ENCODE measurements at places on chromosomes 16 and 17.

DNA sequence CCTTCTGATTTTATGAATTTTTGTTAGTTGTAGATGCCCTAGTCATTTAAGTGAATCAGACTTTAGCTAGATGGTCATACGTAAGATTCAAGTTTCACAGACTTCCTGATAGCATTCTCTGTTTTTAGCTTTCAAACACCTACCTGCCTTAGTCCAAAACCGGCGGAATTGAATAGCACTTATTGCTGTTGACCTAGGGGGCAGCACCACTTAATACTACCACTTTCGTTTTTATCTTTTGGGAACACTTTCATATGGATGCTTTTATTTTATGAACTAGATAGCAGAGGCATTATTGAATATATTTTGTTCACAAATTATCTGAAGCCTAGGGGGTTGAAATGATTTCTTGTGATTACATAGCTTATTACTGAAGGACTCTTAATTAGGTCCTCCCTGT, 31.5 kb downstream of the TADA2A start:
- ATAC-seq, result no peak

DNA sequence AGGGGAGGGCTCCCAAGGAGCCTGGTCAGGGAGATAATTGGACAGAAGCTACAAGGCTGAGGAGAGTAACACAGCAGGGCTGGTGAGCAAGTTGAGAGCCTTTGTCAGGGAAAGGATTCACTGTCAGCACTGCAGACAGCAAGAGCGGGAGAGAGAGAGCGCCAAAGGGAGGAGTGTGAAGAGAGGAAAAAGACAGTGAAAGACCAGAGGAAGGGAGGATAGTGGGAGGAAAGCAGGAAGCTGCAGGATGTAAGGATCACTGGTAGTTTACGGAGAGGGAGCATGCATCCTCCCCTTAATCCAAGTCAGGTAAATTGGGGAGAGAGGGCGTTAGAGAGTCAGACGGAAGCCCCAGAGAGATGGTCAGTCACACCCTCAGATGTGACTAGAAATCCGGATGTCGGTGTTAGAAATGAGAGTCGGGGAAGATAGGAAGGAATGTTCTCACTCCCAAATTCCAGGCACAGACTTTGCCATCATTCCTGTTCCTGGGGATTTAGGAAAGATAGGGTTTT, 13.8 kb upstream of the SPOP start:
- ATAC-seq, result no peak

DNA sequence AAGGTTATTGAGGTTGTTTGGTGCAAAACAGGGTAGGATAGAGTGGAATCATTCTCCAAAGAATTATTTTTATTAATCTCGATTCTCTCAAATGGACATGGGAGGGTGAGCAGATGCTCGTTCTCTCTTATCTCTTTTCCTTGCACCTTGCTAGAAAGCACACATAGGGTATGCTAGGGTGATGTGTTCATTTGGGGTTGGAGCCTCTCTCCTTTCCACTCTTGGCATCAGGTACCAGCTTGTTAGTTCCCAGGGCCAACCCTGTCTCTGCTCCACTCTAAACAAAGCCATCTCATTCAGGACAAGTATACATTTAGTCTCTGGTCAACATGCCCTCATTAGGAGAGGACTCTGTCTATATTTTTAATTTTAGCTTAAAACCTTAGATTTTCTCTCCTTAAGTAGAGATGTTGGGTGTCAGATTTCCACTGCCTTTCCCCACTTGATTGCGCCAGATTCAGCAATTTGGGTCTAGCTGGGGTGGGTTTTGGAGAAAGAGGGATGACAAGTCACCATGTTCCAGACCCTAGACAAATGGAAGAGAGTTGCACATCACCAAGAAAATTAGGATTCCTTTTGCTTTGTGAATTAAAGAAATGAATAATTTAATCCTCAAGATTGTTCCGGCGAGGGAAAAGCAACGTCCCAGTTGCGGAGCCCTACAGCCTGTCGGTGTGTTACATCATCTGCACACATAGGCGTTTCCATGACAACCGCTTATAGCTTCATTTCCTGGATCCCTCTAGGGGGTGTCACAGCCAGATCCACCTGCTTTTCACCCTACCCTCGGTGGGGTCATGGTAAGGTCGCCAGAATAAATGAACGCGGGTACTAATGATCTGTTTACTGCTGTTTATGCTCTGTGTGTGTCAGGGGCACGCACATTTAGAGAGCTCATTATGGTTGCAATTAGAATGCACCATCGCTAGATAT, 41.6 kb downstream of the SNX11 start:
- ATAC-seq, result no peak

DNA sequence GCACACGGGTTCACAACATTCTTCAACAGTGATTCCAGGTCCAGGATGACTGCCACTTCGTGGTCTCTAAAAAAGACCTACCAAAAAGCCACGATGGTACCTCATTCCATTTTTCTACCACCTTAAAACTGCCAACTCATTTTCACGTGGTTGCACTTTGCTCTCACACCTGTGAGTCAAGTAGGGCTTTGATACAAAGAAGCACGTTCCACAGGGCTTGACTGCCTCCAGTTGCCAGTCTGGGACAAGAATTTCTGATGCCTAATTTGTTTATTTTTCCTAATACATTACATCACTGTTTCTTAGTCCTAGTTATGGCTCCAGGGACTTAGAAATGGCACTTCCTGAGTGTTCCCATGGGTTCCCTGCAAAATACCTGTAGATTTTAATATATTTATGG, 911.6 kb upstream of the EEF2KMT start:
- no peak for ATAC-seq

DNA sequence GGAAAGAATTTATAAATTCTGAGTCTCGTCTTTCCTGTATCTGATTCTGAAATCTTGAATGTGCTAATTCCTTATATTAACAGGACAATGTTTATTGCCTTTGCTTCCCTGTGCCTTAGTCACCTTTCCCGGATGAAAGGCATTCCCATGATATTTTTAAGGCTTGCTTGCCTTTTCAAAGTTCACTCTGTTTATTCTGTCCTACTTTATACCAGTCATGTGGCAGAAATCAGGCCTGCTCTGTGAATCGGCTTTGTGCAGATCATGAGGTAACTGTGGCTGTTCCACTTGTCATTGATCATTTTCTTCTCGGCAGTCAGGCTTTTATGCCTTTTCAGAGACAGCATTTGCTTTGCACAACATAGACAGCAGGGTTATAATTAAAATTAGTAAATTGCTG, 28.8 kb upstream of the ABCC11 start:
- ATAC-seq, result no peak

- ATAC-seq, result no peak
Measured at GRCh38 chr16:12202486-12202885, 226.0 kb downstream of the SNX29 start.

DNA sequence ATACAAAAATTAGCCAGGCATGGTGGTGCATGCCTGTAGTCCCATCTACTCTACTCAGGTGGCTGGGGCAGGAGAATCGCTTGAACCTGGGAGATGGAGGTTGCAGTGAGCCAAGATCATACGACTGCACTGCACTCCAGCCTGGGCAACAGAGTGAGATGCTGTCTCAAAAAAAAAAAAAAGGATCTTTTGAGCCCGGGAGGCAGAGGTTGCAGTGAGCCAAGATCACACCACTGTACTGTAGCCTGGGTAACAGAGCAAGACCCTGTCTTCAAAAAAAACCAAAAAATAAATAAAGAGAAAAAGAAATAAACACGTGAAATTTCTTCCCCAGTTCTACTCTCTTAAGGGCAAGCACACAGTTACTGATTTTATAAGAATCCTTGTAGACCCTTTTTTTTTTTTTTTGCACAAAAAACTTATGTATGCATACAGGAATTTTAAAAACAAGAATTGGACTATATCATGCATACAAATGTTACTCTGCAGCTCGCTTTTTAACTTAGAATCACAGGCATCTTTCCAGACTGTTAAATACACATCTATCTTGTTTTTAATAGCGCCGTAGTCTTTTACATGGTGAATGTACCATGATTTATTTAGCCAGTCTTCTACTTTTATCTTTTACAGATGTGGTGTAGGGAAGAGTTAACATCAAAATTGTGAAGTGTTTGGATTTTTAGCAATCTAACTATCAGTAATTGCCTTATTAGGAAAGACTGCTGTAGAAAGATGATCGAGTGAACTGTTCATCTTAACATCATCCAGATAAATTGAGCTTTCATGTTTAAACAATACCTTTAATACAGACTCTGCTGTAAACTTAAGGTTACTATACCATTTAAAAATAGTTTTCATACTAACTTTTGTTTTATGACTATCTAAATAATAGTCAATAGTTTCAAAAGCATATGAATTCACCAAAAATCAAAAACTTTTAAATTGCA, 14.6 kb downstream of the CDH3 start:
- ATAC-seq, result no peak

DNA sequence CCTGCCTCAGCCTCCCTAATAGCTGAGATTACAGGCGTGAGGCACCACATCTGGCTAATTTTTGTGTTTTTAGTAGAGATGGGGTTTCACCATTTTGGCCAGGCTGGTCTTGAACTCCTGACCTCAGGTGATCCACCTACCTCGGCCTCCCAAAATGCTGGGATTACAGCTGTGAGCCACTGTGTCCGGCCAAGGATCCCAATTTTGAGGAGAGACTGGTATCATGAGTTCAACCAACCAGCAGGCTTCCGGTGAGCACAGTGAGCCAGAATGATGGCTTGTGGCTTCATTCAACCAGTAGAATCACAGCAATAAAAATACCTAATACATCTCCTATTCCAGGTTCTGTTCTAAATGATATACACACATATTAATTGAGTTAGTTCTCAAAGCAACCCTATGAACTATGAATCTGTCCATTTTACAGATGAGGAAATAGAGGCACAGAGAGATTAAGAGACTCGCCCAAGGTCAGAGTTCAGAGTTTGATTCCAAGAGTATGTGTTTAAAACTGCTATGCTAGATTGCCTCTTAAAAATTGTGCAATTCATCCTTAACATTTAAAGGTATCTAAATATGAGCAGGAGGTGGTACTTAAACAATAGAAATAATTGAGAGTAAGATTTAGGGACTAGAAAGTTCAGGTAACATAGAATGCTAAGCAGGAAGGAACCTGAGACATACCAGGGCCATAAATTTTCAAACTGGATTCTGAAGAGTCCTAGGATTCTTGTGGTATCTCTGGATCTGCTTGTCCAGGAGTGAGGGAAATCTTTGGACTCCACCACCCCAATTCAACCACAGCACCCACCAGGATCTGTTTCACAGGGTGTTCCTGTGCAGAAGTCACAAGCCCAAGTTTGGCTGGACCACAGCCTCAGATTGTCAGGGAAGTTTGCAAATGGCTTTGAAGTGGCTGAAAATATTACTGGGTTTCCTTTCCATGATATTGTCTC, 25.1 kb downstream of the CCDC42 start:
- ATAC-seq, result no peak

All from activated CD4-positive, CD25-positive, alpha-beta regulatory T cell treated with anti-CD3 and anti-CD28 coated beads, Interleukin-2, amount 50 U/mL, for 24 hours (primary cell).